Stimulated activated CD8-positive, alpha-beta memory T cell treated with anti-CD3 and anti-CD28 coated beads, Interleukin-7, amount 100 ng/mL, for 48 hours (primary cell): ENCODE measurements at places on chromosomes 2 and 18.

- no peak for DNase-seq
Observed at GRCh38 chr2:241772063-241772499, 4.5 kb upstream of the GAL3ST2 start.

GRCh38 chr2:179435000-179435399, 170.4 kb upstream of the SESTD1 start:
- DNase-seq, result no peak

DNA sequence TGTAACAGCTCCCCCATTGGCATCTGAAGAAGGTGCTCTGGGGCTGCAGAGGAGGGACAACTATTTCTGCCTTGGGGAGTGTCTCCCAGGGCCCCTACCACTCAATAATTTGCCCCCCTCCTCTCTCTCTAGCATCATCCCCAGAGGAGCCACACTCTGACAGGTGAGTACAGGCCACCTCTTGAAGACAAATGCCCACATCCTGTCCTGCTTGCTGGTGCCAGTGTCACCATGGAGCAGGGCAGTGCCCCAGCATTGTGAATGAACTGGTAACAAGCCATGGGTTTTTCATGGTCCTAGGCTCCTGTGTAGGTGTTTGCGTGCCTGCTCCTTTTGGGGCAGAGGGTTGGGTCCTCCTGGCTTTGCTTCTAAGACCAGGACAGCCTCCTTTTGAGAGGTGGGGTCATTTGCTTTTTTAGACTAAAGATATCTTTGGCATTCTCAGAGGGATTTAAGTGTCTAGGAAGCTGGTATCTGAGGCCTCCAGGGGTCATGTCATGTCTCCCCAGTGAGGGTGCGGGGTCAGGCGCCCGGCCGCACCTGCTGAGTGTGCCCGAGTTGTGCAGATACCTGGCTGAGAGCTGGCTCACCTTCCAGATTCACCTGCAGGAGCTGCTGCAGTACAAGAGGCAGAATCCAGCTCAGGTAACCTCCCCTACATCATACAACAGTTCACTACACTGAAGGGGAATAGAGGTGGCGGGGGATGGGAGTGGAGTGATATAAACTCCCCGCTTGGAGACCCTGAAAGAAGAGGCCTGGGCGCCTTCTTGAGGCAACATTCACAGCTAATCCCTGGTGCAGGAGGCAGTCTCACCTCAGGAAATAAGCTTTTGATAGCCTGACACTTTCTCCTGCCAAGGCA, 1.8 kb downstream of the RETREG2 start:
- no peak for DNase-seq

GRCh38 chr18:74977041-74977440, 231.9 kb downstream of the PTGR3 start:
- DNase-seq, result no peak

GRCh38 chr18:9854801-9855676, 30.7 kb upstream of the TXNDC2 start:
- no peak for DNase-seq

- no peak for DNase-seq
Observed at GRCh38 chr2:6627316-6627715, 238.4 kb downstream of the CMPK2 start.

DNA sequence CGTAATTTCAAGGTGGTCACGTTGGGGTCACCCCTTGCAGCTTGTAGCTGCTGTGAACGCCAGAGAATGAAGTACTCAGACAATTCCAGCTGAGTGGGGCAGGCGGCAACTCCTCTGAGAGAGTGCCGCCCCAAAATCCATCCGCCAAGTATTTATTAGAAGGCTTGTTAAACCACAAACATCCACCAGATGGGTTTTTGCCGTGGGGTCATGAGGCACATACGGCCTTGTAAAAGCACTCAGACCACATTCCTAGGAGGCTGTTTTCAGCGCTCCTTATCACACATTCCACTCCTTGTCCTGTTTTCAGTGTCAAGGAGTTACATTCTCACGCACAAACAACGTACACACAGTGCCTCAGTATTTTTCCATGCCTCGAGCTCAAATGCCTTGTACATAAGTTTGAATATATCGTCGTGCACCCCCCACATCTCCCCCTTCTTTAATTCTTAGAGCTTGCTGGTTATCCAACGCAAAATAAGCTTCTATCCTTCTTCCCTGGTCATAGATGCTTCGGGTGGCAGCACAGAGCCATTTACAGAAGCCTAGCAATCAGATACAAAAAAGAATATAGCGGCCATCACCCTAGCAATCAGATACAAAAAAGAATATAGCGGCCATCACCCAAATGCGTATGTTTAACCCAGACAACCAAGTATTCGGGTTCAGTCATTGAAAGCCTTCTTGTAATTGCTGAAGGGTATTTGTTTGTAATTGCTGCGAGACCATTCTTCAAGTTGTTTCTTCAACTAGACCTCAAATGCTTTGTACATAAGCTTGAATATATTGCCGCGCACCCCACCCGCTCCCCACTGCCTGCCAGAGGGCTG, 7.3 kb downstream of the ALPP start:
- no peak for DNase-seq

DNA sequence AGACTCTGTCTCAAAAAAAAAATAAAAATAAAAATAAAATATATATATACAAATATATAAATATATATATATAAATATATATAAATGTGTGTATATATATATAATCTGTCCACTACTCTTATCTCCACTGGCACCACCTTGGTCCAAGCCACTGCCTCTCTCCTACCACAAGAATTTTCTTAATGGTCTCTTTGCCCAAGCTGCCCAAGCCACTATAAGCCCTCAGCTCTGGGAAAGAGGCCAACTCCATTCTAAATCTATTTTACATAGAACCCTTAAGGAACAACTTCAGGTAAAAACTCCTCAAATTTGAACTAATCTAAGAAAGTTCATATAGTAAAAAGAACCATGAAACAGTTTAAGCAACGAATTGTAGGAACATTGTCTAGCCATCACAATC, 45.6 kb upstream of the GREB1L start:
- no peak for DNase-seq

GRCh38 chr2:131394147-131394931, 30.4 kb upstream of the RAB6D start:
- DNase-seq, result no peak

DNA sequence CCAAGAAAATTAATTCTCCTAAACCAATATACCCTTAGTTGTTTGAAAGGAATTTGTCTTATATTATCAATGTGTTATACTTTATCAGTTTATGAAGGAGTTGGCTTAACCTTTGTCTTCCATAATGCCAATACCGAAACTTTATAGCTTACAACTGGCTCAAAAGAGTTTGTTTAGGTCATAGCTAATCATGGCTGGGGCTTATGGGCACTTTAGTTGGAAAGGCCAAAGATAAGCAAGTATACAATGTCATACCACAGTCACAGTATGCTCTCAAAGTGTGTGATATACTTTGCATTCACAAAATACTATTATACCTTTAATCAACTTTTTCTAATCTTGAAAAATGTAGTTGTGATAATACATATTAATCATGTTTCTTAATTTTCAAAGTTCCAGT, 2.3 kb downstream of the KLHL41 start:
- DNase-seq, result no peak

GRCh38 chr2:230052299-230052698, 16.4 kb downstream of the SLC16A14 start:
- DNase-seq, result no peak

GRCh38 chr2:240249423-240250149, 109.1 kb upstream of the OTOS start:
- DNase-seq, result no peak

DNA sequence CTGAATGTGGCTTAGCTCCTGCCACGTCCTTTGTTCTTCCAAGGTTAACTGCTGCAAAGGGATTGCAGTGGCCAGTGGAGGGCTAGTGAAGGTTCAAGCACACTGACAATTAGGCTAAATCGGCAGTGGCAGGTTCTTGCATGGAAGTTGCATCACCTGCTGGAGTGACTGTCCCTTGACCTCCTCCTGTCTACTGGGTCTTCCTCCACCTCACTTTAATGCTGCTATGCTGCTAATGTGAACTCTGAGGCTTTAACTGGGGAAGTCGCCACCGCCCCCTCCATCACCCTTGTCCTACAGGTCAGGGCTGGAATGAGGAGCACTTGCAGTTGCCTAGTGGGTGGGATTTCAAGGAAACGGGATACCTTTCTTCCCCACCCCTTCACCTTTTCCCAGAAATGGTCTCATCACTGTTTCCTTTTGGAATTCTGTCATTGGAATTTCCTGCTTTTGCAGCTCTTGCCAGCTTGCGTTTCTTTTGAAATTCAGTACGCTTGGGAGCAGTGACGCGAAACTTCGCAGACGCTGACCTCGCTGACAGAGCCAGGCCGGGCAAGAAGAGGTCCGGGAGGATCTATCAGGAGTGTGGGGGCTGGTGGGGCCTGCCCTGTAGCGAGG, 150.3 kb downstream of the SH3RF3 start:
- no peak for DNase-seq

DNA sequence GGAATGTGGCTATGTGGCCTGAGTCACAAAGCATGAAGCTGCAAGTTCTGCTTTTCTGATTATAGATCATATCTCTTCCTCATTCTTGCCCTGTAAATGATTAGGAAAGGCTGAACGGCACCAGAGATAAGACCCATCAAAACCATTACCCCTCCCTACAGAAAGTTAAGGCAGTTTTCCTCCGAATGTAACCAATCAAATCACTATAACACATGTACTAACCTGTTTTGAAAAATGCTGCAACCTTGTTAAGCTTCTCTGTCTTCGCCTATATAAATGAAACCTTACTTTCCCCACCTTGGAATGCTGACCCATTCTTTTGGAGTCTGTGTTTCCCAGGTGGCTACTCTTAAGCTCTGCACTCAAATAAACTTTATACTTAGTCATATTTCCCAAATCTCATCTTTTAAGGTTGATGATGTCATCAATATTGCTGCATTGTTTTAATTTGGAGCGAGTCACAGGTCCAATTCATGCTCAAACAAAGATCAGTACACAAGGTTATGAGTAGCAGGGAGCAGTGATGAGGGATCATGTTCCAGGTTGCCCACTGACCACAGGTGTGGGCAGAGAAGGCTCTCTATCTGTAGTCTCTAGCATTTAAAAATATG, 662.3 kb downstream of the IRS1 start:
- no peak for DNase-seq

DNA sequence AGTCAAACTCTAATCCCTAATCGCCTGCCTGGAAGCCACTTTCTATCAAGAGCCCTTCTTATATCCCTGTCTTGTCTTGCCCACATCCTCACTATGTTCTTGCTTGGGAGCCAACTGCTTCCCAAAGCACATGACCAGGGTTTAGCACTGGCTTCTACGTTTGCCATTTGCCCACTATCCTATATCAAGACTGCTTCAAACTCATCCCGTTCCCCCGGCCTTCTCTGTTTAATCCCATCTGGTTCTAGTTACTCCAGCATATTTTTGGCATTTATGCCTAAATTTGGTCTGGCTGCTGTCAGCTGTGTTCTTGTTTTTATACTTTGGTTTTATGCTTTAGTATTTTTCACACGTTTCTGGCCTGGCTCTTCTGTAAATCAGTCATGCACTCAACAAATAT, 40.2 kb downstream of the POLR1A start:
- DNase-seq, result no peak

DNA sequence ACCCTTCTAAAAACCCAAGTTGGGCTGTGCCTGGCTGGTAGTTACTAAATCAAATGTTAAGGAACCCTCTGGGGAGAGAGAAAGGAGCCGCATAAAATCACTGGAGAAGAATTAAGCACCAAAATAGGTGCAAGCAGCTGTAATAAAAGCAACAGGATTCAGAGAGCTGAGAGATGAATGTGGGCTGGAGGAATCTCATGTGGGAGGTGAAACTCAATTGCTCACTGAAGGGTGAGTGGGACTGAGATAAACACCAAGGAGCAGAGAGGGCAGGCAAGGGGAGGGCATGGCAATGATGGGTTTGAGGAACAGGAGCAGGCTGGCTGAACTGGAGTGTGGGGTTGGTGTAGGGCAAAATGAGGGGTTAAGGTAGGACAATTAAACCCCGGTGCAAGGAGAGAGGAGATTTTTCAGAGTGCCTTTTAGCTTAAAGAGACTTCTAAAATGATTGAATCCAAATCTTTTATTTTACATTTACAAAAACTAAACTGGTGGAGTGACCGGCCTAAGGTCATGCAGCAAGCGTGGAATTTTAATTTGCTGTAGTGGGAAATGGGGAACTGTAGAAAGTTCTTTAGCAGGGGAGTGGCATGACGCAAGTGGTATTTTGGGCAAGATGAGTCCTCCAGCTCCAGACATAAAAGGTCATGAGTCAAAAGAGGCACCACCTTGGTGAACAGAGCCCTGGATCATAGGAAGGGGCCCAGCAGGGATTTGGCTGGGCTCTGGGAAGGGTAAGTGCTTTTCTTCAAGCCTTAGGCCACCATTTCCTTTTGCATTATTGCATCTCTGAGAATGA, 10.5 kb downstream of the PLB1 start:
- peak; percentile 8 for DNase-seq

DNA sequence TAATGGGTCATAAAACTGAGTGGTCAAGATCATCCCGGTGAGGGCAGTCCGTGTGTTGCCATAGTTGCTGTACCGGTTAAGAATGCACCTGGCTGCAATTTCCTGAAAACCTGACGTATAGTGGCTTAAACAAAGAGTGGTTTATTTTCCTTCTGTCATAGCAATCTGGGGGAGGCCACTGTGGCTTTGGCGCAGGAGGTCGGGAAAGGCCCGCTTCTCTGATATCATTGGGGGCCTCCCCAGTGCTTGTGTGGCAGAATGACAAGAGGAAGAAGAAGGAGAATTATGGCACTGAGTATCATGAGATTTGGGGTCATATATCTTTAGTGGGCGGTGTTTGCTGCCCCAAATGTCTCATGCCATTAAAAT, 4.4 kb downstream of the C2orf92 start:
- DNase-seq, result no peak

GRCh38 chr2:116696223-116696622, 1118.3 kb upstream of the DDX18 start:
- no peak for DNase-seq

DNA sequence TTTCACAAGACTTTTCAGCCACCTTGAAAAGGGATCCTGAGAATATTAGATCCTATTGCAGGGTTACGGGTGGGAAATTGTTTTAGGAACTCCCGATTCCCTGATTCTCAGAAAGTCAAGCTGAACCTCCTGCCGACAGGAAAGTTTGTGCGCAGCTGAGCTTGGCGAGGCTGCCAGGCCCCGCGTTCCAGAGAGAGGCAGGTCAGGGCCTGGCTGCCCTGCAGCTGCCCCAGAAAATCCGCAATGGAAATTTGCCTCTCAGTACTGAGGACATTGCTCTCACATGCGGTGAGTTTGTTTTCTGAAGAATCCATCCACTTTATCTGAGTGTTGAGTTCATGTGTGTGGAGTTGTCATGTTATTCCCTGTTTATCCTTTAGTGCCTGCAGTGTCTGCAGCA, 144.2 kb downstream of the RTP5 start:
- DNase-seq, result no peak

DNA sequence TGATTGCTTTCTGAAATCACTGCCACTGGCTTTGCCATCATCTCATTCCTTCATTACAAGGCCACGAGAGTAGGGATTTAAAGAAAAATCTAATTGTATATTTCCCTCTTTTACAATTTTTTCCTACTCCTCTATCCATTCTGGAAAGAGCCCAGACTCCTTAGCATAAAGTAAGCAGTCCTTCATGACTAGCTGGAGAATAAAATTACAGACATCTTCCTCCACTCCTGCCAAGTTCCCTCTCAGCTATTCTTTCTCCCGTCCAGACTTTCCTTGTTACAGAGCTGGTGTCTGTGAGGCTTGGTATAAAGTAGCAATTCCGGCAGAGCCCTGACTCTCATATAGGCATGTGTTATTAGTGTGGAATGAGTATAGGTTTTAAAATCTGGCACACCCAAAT, 806.8 kb downstream of the PLCL1 start:
- no peak for DNase-seq

GRCh38 chr18:56199580-56200330, 438.6 kb downstream of the TXNL1 start:
- DNase-seq, result no peak

- no peak for DNase-seq
Observed at GRCh38 chr18:21241301-21242048, 557 bp upstream of the GREB1L start.
